Caki2 (cell line): ENCODE measurements at places on chromosomes 7 and 10. TPM values are rescaled to one million over a fixed set of nuclear protein-coding genes. Genes with fewer than 3 reads are reported as not detected.
A peak's percentile ranks its signal among the peaks of the same experiment; 100 is the strongest.

The UCN3 gene
- not detected in 2 replicates for total RNA-seq

GRCh38 chr10:36475746-36476145, 649.7 kb upstream of the ANKRD30A start:
- DNase-seq, result no peak

- no peak for DNase-seq
Measured at GRCh38 chr7:102444961-102445673, 11.7 kb downstream of the ORAI2 start.

- peak; percentile 43 for DNase-seq
Measured at GRCh38 chr10:70672165-70673042, at the start of gene ADAMTS14. ADAMTS14 (plus strand) TSS chr10:70672506; CDS start chr10:70672803, 297 bp downstream.

- peak; percentile 75 for DNase-seq
Measured at GRCh38 chr10:71864911-71865361, 13.9 kb upstream of the PSAP start.
